ENCODE measurements at places on chromosomes 3 and 15.
A peak's percentile ranks its signal among the peaks of the same experiment; 100 is the strongest.

- no peak for DNase-seq
Measured at GRCh38 chr3:150605998-150606641, 3.0 kb downstream of the SELENOT start.

GRCh38 chr3:106842151-106842550 lies 535.1 kb upstream of the CCDC54 start:
- no peak for DNase-seq

GRCh38 chr3:16570113-16570512 lies 35.1 kb downstream of the DAZL start:
- DNase-seq = no peak

DNA sequence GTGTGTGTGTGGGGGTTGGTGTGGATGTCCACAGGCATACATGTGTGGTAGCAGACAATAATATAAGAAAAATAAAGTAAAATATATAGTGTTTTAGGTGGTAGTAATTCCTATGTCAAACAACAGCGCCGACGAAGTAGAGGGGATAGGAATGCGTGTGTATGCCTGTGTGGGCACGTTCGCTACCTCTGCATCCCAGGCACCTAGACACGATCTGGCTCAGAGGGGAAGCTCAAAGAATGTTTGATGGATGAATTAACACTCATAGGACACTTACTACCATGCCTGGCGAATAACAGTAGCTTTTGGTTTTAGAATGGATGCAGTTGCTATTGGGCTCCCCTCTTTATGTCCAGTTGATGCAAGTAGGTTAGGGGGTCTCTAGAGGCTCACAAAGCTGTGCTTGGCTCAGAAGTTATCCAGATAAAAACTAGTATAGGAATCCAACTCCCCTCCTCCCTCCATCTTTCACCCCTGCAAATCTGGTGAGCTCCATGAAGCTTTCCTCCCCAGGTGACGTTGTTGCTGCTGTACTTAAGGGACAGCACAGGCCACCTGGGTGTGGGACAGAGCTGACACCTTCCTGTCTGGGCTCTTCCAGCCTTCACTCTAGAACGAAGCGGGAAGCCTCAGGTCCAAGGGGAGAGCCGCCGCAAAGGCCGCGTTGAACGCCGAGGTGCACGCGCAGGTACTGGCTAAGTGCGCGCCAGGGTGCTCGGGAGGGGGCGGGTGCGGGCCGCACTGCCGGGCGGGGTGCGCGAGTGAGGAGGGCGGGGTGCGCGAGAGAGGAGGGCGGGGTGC lies 192.6 kb upstream of the LYSMD4 start:
- no peak for DNase-seq

DNA sequence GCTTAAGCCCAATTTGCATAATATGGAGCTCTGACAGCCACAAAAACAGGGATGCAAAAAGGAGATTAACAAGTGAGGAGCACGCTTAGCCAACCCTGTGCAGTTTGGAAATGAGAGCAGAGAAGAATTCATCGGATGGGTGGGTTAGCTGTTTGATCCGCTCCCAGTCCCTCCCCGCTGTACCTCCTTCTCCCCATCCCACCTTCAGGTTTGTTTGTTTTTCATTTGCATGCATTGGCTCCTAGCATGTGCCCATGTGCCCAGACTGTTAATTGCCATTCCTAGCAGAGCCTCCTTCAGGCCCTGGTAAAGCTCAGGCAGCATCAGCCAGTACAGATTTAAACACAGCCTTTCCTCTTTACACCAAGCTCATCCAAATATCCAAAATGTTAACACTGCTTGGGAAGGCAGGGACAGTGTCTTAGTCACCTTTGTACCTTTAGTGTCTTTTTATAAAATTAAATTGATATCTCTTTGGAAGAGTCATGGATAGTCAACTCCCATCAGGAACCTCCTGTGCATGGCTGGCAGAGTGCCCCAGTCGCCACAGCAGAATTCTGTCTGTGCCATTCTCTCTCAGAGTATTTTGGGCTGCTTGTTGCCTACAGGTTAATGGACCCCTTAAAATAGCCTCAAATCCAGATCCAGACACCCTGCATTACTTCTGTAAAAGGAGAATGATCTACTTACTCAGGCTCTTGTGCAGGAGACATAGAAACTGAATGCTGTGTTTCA lies 244.2 kb downstream of the LSAMP start:
- DNase-seq = no peak

DNA sequence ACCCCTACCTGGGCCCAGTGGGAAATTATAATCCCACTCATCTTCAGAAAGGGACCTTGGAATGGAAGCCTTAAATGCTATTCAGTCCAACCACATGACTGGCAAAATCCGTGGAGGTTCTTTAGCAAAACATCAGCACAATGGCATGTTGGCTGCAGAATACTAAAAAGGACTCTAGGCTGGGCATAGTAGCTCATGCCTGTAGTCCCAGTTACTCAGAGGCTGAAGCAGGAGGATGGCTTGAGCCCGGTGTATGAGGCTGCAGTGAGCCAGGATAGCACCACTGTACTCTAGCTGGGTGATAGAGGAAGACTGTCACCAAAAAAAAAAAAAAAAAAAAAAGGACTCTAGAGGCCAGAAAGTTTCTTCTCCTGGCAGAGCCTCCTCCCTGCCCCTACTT lies 60.6 kb upstream of the RYK start:
- DNase-seq = peak; percentile 82

DNA sequence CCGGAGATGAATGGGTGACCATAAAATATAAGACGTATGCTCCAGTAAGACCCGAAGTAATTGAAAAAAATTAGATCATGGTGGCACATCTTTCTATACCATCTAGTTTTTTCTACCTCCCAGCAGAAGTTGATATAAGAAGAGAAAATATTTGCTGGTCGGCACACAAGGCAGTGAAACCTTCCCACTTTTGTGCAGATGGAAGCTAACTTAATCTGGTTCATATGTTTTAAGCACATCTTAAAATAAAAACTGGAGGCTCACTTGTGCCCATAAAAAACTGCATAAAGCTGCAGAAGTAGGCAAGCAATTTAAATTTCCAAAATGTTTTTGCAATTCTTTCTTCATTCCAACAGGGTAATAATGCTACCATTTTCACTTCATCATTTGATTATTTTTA lies 449.2 kb downstream of the CNTN3 start:
- DNase-seq = no peak

- DNase-seq = no peak
Measured at GRCh38 chr15:32893421-32893820, 175.6 kb downstream of the GREM1 start.

GRCh38 chr3:135034291-135034768 lies 239.3 kb downstream of the EPHB1 start:
- no peak for DNase-seq

DNA sequence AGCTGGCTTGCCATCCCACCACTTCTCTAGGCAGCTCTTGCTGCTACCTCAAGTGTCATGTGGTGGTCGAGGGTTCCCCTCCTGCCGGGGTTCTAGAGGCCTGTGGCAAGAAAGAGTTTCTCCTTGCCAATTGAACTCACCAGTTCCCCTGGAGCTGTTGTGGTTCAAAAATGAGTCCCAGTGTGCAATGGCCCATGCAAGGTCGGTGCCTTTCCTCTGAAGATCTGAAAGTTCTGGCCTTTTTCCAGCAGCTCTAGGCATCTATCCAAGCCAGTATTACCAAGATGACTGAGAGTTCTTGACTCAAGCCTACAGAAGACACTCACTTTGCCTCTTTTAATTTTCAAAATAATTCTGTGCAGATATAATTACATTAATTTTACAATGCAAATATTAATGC lies 163.6 kb downstream of the KCNMB2 start:
- DNase-seq = no peak

DNA sequence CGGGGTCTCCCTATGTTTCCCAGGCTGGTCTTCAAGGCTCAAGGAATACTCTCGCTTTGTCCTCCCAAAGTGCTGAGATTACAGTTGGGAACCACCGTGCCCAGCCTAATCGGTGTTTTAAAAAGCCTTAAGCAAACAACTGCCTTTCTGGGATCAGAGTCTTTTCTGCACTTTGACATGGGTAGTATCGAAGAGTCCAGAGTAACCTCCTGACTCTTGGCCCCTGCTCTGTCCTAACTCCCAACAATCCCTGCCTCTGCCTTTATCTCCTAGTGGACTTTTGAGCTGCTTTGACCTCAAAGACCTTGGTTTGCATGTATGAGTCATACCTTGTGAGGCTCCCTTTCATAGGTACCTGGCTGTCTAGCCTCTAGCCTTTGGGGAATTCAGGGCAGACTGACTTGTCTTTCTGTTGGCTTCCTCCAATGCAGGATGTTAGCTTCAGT lies 21.0 kb upstream of the HACD2 start:
- DNase-seq = no peak

DNA sequence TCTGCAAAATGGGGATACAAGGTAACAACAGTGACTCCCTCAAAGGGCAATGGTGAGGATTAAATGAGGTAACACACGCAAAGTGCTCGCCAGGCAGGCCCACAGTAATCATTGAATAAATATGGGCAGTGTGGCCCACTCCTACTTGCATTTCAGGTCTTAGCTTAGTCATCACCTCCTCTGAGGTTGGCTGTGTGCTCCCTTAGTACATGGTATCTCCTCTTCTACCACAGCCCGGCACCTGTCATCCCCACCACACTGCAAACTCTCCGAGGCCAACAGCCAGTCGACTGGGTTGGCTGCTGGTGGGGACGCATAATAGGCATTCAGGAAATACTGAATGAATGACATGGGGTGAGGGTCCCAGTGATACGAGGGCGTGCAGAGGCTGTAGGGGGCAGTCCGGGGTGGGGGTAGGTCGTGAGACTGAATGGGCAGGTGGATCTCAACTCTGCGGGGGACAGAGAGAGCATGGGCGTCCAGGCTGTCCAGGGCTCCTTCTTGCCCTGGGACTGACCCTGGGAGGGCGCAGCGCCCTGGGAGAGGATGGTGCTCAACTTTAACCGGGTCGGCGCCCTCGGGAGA lies 375 bp upstream of the MYZAP start:
- no peak for DNase-seq

DNA sequence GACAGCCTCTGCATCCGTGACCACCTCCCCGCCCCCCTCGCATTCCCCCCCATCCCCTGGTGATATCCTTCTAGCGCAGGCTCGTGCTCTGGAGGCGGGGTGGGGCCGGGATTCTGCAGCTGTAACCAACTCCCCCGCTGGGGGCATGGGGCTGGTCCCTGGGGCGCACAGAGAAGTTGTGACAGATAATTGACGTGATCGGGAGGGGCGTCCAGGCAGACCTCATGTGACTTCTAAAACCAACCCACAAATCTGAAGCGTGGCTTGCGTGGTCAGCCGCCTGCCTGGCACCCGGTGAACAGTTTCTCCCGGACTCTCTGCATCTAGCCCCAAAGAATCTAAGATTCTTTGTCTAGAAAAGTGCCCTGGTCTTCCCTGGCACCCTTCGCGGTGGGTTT lies 100.6 kb upstream of the IGF1R start:
- DNase-seq = peak; percentile 22

GRCh38 chr15:60568914-60569391 lies 90.0 kb upstream of the ICE2 start:
- DNase-seq = no peak

DNA sequence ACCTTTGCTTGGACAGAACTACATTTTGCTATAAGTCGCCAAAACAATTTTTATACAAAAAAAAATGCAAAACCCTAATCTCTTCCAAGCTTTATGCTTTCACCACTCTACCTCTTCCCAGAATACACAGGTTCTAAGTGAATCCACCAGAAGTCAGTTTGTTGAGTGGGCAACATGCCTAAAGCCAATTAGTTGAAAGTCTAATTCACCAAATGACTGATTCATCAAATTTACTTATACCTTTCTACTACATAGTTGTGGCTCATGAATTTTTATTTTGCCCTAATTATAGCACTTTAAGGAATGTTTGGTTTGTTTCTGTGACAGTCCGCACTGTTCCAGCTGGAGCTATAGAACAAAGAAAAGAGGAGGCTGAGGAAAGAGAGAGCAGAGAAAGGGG lies 265.9 kb upstream of the TGFBR2 start:
- DNase-seq = no peak

DNA sequence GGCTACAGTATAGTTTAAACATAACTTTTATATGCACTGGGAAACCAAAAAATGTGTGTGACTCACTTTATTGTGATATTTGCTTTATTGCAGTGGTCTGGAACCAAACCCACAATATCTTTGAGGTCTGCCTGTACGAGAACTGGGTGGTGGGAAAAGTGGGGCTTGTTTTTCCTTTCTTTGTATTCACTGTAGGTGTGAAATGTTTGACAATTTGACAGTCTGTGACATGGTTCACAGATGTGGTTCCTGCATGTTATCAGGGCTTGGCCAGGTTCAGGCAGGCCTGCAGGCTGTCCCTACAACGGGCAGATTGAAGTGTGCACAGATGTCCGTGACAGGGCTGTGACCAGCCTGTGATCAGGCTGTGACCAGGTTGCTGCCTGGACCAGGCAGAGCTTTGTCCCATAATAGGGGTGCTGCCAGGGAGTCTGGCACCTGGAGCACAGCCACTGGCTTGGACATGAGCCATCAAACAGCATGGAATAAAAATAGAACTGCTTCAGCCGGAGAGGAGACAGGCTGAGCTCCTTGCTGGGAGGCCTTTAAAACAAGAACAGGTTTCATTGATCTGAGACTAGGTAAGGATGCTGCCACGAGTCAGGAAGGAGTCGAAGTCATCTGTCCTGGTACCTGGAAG lies 61.0 kb downstream of the KLF13 start:
- DNase-seq = no peak

- DNase-seq = peak; percentile 51
Measured at GRCh38 chr15:49462232-49462844, 39.3 kb downstream of the FGF7 start.

DNA sequence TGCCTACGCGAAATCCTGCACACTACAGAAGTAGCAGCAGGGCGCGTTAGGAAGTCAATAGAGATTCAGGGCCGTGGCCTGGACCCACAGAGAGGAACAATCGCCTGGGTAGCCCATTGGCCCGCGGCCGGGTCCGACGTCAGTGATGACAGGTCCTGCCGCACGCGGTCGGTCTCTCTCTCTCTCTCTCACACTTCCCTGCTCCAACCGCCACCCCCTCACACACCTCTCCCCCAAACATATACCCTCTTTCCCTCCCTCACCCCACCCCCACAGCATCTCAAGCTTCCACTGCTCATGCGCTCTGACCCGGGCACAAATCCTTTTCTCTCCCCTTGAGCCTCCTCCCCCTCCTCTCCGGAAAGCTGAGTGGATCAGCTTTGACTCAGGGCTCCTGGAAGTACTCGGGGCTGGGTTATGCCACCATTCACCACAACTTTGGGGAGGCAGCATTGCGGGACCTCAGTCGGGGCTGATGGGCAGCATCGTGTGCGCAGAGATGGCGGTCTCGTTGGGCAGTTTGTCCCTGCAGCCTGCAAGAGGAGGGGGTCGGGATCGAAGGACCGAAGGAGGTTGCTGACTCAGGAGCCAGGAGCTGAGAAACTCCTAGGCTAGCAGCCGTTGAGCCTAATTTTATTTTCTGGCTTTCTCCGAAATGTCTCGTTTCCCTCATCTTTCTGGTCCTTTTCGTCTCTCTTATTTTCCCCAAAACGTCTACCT lies 9.0 kb downstream of the ZIC4 start:
- no peak for DNase-seq

Measured in fibroblast of the aortic adventitia (primary cell).